ENCODE measurements at places on chromosomes 2 and 18. TPM values are rescaled to one million over a fixed set of nuclear protein-coding genes. Genes with fewer than 3 reads are reported as not detected.

Gene C1D
- total RNA-seq, result 12.5 TPM

Gene MOCOS
- 11.0 TPM for total RNA-seq

Gene FSHR
- total RNA-seq, result not detected

Gene IL36B
- not detected for total RNA-seq

Gene ASB18
- total RNA-seq, result not detected

All from smooth muscle cell of bladder (primary cell).